Thyroid gland (tissue), 4 donors: ENCODE measurements at places on chromosomes 2 and 18. TPM values are rescaled to one million over a fixed set of nuclear protein-coding genes. Genes with fewer than 3 reads are reported as not detected.

The CPLX4 gene
- total RNA-seq = not detected

DNA sequence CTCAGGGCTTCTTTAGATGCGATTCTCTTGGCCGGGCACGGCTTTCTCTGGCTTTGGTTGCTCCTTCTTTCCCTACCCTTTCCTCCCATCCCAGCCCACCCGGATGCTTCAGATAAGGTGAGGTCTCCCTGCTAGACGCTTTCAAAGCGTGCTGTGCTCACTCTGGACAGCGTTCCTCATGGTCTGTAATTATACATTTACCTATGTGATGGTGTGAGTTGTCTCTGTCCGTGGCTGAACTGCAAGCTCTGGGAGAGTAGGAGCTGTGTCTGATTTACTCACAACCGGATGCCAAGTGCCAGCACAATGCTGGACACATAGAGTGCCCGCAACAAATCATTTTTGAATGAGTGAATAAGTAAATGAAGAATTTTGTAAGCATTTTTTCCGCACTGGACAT, 26.8 kb upstream of the PNPT1 start:
- no peak for DNase-seq

DNA sequence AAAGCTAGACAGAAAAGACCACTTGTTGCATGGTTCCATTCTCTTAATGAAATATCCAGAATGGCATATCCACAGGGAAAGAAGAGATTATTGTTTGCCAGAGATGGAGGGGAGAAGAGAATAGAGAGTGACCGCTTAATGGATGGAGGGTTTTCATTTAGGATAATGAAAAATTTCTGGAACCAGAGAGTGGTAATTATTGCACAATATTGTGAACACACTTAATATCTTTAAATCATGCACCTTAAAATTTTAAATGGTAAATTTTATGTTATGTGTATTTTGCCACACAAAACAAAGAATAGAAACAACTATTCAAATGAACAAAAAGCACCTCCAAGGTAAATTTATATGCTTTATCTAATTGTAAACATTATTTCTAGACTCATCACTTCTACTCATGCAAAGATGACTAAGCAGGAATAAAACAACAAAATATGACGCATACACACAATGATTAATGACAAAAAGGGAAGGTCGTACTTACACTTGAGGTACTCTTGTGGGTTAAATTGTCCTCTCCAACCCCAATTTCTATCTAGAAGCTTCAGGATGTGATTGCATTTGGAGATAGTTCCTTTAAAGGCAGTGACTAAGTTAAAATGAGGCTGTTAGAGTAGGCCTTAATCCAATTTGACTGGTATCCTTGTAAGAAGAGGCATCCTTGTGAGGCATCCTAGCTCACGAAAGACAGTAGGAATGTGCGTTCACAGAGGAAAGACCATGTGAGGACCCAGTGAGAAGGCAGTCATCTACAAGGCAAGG, 18.7 kb upstream of the DHRS9 start:
- DNase-seq = no peak

DNA sequence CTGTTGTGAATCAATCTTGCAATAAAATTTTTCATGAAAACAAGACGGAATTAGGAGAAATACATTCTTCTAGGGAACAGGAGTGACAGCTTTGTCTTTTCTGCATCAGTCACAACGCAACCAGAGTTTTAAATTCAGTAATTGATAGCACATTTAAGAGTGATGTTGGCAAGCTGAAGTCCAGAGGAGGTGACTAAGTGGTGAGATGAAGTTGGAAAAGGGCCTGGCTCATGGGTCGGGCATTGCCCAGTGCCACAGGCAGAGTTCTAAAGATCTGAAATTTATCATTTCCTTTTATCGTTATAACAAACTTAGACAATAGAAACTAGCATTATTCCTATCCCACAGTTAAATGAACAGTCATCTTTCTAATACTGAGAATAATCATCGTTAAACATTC, 764.6 kb upstream of the ZEB2 start:
- DNase-seq = no peak

The WNT10A gene
- total RNA-seq = not detected

GRCh38 chr18:65762556-65762955, 11.7 kb downstream of the CDH7 start:
- no peak for DNase-seq
